ENCODE measurements at places on chromosomes 13 and 19. TPM values are rescaled to one million over a fixed set of nuclear protein-coding genes. Genes with fewer than 3 reads are reported as not detected.

Gene SIGLEC8
- total RNA-seq, result not detected

Gene SSC5D
- total RNA-seq, result 1.4 TPM

Gene ZNF560
- total RNA-seq, result not detected

Gene ARHGEF1
- total RNA-seq, result 173 TPM

Gene FGF21
- total RNA-seq, result not detected

Gene VN1R2
- total RNA-seq, result not detected

Gene THSD1
- total RNA-seq, result 17.1 TPM

Gene NR2F6
- total RNA-seq, result 25.8 TPM

Gene SEMA6B
- 1.5 TPM for total RNA-seq

Gene CASP14
- 314 TPM for total RNA-seq

Gene VAV1
- 1.1 TPM for total RNA-seq

Gene ACTMAP
- 3.8 TPM for total RNA-seq

Gene NUMBL
- total RNA-seq, result 20.5 TPM

Gene PRTN3
- total RNA-seq, result not detected

Gene TEX29
- total RNA-seq, result not detected

Gene LRRC4B
- total RNA-seq, result 1.0 TPM
